CD4-positive, alpha-beta T cell treated with Interleukin-6 for 4 hours (primary cell): ENCODE measurements at places on chromosomes 16 and 17.

DNA sequence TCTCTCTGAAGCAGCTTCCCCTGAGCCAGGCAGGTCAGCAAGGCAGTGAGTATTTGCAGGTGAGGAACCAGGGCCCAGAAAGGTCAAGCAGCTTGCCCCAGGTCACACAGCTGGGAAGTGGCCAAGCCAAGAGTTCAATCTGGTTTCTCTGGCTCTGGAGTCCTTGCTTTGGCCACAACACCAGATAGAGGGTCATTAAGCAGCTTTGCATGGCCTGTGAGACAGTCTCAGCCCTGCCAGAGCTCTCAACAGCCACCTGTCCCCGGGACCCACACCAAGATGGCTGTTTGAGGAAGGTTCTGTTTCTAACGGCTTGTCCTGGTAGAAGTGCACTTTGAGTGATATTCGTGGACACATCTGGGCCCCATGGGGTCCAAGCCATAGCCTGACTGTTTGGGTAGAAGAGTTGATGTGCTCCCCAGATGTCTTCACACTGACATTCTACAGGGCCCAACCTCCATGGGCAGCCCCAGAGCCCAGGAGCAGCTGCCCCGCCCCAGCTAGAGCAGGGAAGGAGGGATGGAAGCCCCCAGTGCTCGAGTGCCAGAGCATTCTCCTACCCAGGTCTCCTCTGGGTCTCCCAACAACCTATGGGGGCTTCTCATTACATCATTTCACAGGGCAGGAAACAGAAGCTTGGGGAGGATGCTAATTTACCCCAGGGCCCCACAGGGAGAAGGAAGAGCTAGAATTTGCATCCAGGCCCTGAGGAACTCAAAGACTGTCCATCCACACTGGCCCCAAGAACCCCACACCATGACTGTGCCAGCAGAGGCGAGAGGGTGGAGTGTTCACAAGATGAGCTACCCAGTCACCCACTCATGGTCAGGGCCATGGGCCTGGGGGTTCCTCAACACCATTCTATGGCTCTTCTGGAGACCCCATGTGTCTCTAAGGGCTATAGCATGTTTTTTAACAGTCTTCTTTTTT lies 107.3 kb upstream of the CDH5 start:
- no peak for DNase-seq

DNA sequence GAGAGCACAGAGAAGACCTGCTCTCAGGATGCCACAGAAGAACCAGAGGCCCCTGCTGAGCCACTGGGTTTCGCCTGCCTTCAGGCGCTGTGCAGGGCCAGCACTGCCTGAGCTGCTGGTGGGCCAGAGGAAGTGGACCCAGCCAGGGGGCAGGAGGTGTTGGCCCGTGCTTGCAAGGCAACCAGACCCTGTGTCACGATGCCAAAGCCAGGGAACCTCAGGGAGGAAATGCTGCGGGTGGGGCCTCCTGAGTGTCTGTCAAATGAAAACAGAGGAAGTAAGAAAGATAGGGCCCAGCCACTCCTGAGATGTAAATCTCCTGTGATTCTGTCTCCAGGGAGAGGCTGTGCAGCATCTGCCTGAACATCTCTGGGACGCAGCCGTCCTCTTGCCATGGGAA lies 58.1 kb upstream of the ADORA2B start:
- DNase-seq, result peak; percentile 24

- no peak for DNase-seq
Observed at GRCh38 chr16:63904930-63905329, 1216.9 kb downstream of the CDH11 start.

DNA sequence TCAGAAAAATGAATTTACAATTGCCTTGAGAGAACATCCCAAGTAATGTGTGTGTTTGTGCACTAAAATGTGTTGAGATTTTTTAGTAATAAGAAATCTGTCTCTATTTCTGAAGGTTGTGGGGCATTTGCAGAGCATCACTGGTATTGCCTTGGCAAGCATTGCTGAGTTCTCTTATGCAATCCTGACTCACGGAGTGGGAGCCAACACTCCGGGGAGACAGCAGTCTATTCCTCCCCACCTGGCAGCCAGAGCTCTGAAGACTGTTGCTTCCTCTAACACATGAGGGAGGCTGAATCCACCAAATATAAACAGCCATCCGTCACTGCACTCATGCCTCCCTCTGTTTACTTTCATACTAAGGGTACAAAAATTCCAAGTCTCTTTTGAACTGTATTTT lies 10.6 kb downstream of the CNTD1 start:
- DNase-seq, result no peak

GRCh38 chr17:70804161-70804560 lies 634.8 kb downstream of the KCNJ2 start:
- DNase-seq, result no peak

DNA sequence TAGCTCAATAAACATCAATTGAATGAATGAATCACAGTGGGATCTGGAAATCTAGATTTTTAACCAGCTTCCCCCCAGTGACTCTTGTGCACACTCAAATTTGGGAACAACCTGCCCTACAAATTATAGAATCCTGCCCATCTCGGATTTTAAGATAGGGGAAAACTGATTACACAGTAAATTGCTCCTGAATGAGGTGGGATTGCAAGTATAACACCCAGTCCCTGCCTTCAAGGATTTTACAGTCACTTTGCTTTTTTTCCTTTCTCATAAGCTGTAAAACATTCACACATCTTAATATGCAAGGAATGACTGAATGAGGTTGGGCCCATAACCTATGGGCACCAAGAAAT lies 48.5 kb downstream of the TEKT5 start:
- DNase-seq, result no peak

GRCh38 chr16:53511403-53512280 lies 8.6 kb upstream of the AKTIP start:
- DNase-seq, result no peak

- DNase-seq, result no peak
Observed at GRCh38 chr17:81471818-81472456, 40.7 kb downstream of the ACTG1 start.

DNA sequence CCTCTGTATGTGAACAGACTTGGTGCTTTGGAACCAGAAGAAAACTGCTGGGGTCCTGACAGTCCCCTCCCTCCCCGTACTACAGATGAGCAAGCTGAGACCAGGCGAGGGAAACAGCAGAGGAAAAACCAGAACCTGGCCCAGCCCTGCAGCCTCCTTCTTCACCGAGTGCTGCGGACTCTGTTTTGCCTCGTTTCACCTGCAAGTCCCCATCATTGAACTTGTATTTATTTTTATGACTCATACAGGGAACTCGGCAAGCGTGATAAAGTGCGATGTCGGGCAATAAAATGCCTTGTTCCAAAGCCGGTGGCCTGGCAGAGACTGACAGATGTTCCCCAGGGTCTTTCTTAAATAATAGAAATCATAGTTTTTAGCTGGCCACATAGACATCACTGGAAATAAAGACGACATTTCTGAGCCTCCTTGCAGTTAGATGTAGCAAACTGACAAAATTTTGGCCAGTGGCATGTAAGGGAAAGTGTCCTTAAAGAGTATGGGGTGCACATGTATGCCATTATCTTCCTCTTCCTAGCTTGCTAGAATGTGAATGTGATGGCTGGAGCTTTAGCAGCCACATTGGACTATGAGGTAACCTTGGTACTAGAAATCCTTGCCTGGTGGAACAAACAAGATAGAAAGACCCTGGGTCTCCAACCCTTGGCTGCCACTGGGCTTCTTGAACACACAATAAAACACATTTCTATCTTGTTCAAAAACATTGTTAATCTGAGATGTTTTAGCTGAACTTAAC lies 128.6 kb downstream of the IRF8 start:
- no peak for DNase-seq

DNA sequence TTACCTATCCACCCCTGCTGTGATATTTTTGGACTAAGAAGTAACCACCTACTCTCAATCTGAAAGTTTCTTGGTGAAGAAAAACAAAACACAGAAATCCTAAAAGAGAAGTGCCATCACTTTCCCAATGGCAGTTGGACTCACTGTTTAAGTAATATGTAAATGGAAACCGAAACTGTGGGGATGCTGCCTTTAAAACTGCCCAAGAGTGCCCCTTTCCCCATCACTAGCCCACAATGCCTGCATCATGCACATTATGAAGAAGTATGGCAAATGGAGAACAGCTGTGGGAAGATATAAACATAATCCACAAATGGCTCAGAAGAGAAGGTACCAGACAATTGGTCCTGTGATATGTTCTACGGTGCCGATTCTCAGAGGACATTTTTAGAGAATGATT lies 33.5 kb upstream of the SLC6A2 start:
- DNase-seq, result no peak

GRCh38 chr17:35074711-35075707 lies 11.5 kb upstream of the RFFL start:
- no peak for DNase-seq

GRCh38 chr16:26394409-26394808 lies 672.3 kb upstream of the C16orf82 start:
- no peak for DNase-seq

DNA sequence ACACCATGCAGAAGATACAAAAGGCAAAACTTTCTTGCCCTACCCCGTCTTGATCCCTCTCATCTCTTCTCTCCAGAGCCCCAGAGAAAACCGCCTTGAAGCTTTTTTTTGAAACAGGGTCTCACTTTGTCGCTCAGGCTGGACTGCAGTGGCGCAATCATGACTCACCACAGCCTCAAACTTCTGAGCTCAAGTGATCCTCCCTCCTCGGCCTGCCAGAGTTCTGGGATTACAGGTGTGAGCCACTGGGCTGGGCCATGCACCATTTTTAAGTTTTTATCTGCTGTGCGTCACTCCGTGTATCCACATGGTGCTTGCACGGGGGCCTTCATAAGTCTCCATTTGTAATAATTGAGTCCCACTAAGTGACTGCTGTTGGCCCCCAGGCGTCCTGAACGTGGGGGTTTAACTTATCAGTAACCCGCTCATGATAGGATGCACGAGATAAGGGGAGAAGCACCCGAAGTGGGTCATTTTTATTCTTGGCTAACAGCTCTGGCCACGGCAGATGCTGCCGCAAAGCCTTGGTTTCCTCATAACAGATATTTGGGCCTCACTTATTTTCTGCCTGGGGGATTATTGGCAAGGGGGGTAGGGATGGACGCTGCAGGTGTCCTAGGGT lies 8.6 kb downstream of the DNAH17 start:
- DNase-seq, result no peak

GRCh38 chr16:66660422-66661209 lies 35.9 kb downstream of the CMTM4 start:
- DNase-seq, result no peak

DNA sequence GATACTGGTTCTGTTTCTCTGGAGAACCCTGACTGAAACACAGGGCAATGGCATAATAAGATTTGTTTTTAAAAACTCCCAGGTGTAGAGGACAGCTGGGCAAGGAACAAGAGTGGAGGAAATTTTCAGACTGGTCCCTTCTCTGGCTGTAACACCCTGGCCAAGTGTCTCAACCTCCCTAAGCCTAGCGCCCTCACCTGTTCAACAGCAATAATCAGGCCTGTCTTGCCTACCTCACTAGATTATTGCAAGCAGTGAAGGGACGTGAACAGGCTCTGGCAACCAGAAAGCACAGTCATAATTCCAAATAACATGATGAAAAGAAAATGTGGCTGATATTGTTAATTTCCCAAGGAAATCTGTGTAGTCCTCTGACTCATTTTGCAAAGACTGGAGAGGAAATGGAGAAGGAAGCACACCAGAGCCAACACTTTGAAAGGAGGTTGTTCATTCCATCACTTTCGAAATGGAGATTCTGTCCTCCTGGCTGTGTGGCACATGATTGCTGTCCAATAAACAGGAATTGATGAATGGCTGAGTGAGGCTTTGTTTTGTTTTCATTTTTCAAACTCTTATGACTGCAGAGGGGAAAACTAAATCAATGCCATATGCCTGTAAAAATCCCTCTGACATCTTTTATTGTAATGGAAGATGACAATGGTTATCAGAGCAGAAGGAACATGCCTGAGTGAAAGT lies 87.5 kb upstream of the HLF start:
- no peak for DNase-seq

DNA sequence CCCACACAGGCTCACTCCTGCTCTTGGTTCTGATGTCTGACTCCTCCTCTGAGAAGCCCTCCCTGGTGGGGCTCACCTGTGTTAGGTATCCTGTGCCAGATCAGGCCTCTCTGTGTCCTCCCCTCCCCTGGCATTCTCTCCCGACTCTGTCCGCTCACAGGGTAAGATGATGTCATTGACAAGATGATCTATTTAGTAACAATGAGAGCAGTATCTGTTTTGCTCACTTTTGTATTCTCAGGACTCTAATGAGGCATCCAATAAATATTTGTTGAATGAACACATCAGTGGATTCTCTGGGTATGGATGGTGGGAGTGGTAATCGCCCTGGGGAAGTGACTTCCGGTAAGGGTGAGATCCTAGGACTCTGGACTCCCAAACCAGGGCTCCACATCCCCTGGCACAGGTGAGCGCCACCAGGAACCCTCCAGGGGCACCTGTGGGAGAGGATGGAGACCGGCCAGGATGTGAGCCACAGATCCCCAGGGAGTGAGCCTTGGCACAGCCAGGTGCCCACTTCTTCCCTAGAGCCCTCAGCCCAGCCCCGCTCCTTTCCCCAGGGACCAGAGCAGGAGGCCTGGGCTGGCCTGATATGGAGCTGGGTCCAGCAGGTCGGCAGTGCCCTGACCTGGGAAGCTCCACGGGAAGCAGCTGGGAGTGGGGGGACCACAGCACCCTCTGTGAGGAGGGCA lies 5.4 kb upstream of the HAP1 start:
- DNase-seq, result no peak

DNA sequence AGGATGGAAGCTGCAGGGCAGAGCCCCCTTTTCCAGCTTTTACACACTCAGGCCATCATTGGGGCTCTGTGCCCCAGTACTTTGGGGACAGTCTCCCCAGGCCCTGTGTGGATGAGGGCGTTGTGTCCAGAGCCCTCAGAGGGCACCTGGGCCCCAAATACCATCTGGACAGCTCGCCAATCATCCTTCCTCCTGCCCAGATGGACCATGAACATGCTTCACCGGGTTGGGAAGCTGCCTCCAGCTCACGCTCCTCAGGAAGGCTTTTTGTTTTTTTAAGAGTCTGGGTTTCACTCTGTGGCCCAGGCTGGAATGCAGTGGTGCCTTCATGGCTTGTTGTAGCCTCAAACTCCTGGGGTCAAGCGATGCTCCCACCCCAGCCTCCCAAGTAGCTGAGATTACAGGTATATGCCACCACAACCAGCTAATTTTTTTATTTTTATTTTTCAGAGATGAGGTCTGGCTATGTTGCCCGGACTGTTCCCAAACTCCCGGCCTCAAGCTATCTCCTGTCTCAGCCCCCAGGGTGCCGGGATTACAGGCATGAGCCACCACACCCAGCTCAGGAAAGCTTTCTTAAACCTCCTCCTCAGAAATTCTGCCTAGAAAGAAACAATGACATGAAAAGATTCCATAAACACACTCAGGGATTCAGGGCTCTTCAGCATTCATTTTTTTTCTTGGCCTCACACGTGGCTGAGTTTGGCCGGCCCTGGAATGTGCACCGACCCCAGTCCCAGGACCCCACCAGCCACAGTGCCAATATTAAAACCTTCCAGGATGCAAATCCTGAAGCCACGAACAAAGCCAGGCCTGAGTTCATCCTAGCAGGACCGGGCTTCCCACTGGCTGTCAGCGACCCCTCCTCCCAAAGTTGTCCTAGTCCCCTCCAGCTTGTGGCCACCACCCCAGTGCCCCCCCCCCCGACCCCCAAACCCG lies 27.4 kb upstream of the ZNF423 start:
- DNase-seq, result no peak

GRCh38 chr17:12328204-12328603 lies 307.5 kb downstream of the MAP2K4 start:
- no peak for DNase-seq

- DNase-seq, result no peak
Observed at GRCh38 chr17:28331891-28332420, 3.3 kb downstream of the IFT20 start.

GRCh38 chr17:78736526-78737079 lies 45.5 kb downstream of the CYTH1 start:
- DNase-seq, result peak; percentile 78

- no peak for DNase-seq
Observed at GRCh38 chr16:86242244-86243122, 267.8 kb upstream of the FOXF1 start.

- no peak for DNase-seq
Observed at GRCh38 chr17:11561281-11561680, 37.0 kb upstream of the DNAH9 start.
